Bone marrow (tissue), 2 donors: ENCODE measurements at places on chromosomes 2 and 18.

DNA sequence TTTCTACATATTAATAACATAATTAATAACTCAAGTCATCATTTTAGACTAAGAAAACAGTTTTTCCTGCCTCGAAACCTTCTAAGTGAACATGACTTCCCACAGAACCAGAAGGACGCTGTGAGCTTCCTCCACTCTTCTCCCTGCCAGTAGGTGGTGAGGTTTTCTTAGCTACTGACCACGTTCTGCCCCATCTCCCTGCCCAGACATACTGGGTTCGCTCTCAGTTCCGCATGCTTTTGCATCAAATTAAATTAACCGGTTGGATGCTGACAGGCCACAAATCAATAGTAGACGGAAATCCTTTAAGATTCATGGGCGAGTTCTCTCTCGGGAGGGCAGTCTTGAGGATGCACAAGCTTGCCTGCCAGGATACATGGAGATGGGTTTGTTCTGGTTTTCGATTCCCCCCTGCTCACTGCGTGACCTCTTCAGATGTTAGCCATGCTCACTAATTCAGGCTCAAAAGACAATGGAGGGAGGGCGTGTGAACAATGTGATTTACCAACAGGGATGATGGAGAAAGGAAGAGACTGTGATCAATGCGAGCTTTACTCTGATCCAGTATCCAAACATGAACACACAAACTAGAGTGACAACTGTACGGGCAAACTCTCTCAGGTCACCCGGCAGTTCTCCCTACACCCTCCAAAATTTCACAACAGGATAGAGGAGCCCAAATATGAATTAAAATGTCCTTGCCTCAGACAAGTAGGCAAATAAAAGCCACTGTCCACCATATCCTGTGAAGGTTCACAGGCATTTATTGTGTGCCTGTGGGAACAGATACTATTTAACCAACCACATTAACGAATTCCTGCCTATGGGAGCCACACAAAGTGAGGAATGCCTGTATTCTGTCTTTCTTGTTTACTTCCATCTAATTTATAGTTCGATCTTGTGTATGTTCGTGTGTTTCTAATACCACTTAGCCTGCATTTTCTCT, 375.7 kb downstream of the EIPR1 start:
- no peak for DNase-seq

- DNase-seq: no peak
These were observed 22.6 kb downstream of the ZNF236 start for GRCh38 chr18:76844742-76845477.

DNA sequence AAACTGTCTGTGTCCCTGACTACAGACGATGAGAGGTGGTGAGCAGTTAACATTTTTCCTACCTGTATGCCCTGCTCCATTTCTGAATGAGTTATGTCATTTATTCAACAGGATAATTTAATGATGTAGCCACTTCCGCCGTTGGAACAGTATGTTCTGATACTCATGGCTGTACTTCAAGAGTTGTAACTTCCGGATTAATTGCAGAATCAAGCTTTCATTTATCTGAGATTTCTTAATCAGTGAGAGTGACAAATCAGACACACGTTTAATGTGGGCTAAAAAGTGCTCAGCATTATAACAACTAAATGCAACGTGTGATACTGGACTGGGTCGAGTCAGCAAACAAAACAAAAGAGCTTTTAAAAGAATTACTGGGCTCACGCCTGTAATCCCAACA, 107.7 kb downstream of the KCTD1 start:
- DNase-seq: no peak

DNA sequence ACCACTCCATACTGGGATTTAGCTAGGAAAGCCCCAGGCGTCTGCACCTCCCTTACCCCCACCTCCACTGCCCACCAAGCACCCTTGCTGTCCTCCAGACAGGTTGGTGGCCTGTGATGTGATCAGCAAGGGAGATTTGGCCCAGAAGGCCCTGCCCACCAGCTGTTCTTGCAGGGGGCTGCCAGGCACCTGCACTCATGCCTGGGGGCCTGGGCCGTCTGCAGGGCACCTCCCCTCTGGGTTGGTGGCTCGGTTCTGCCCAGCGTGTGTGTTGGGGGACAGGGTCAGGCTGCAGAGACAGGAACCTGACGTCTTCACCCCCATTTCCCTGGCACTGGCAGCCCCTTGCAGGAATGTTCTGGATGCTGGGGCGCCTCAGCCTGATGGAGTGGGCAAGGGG, 5.8 kb downstream of the DNMT3A start:
- no peak for DNase-seq

GRCh38 chr2:203715744-203716143, 9.3 kb downstream of the CD28 start:
- no peak for DNase-seq

DNA sequence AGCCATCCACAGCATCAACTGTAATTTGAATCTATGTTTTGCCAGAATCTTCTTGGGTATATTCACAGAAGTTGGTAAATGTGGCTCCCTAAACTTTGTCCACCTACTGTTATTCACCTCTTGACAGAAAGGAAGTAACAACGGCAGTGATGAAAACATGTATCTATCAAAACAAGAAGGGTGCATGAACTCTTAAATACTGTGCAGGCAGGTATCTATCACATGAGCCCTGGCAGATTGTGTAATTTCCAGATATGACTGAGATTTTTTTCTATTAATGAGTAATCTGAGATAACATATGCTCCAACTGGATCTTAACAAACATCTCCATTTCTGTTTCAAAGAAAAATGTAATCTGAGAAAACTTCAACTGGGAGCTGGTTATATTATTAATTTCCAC, 36.6 kb downstream of the SFT2D3 start:
- DNase-seq: no peak

DNA sequence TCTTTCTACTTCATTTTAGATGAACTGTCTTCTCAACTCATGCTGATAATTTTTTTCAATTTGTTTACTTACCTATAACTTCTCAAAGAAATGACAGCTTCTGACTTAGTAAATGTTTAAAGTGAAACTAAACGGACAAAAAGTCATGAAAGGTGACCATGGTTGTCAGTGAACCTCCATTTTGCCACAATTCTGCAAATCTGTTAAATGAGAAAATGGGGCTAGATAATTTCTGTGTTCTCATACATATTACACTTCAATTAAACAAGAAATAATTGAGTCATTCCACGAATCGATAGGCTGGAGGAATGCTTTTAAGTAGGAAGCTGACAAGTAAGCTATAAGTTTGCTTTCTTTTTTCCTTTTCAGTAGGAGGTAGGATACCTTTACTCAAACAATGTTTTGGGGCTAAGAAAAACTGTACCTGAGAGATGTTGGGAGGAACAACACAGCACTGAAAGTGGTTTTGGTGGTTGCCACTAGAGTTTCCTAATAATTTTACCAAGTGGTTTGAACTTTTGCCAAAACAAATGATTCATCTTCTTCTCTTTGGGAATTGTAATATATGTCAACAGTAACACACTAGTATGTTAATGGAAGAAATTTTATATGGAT, 17.1 kb downstream of the DYNAP start:
- DNase-seq: no peak

GRCh38 chr2:25305775-25306174, 36.0 kb downstream of the DNMT3A start:
- no peak for DNase-seq

GRCh38 chr18:32968248-32968647, 195.4 kb upstream of the KLHL14 start:
- no peak for DNase-seq

- no peak for DNase-seq
These were observed 161.7 kb downstream of the RND3 start for GRCh38 chr2:150325656-150326314.

- no peak for DNase-seq
These were observed 181.5 kb downstream of the EN1 start for GRCh38 chr2:118665784-118666529.

- no peak for DNase-seq
These were observed 84.4 kb downstream of the EIPR1 start for GRCh38 chr2:3293221-3293620.

- no peak for DNase-seq
These were observed 161.0 kb downstream of the TRIB2 start for GRCh38 chr2:12877761-12878160.

DNA sequence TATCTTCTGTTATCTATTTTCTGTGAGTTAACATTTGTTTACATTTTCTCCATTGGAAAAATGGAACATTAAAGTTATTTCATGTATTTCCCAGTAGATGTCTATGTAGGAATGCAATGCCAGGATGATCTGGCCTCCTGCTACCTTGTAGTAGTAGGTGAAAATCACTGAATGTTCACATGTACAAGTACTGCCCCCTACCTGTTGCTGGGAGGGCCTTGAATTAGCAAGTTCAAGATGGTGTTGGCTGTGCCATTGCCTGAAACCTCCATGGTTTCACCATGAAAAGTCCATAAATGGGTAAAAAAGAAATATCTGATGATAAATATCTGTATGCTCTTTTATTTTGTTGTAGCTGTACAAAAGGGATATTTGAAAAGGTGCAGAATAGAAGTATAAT, 30.7 kb downstream of the XRCC5 start:
- DNase-seq: no peak

- no peak for DNase-seq
These were observed 784.9 kb downstream of the EPHA4 start for GRCh38 chr2:220787251-220787650.

DNA sequence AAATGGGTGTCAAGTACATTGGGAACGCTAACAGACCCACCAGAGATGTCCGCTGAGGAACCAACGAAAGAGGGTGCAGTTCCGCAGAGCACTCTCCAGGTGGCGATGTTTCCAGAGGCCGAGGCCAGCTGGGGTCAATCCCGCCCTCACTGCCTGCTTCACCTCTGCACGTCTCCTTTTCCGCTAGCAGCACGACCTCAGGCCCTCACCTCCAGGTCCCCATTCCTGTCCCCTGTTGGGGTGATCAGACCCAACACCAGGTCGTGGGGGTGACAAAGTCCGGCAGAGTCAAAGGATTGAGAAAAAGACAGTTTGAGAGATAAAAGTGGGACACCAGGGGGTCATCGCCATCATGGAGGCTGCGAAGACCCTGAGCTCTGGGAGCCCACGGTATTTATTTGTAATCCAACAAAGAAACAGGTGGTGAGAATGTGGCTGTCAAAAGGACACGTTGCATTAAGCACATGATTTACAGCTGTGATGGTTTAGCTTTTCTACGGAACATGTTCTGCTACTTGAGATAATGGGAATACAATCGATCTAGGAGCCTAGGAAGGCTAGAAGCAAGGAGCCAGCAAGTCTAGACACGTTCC, 27.3 kb downstream of the ZAP70 start:
- DNase-seq: no peak

- no peak for DNase-seq
These were observed 211.2 kb upstream of the MYT1L start for GRCh38 chr2:2542316-2542715.

GRCh38 chr18:68215931-68216330, 499.0 kb downstream of the TMX3 start:
- DNase-seq: no peak

GRCh38 chr18:63373161-63373560, 6.2 kb upstream of the KDSR start:
- no peak for DNase-seq

DNA sequence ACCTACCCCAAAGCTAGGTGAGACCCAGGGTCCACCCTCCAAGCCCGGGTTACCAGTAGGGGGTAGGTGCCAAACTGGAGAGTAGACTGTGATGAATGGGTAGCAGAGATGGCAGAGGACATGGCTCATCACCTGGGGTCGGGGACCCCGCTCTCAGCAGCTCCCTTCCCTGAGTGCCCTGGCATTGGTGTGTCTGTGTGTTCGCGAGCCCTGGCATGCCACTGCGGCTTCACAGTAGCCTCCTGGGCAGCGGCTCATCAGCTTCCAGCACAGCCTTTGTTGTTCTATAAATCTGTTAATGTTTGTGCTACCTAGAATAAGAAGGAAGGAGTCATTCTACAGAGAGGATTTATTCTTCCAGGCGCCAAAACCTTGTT, 62.6 kb upstream of the ALPP start:
- no peak for DNase-seq

DNA sequence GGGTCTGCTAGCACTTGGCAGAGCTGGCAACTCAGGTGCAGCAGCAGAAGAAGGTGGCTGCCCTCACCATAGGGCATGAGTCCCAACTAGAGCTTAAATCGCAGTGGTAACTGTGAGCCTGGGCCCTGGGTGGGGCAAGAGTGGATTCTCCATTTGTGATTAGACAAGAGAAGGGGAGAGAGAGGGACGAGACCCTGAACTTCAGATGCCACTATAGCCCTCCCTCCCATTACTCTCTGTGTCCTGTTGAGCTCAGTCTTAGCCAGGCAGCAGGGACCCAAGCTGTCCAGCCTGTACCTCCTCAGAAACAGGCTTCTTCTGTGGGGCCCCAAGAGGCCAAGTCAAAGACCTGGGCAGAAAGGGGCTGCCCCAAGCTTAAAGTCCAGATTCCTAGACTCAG, 69.7 kb upstream of the B3GNT7 start:
- DNase-seq: no peak

- DNase-seq: no peak
These were observed 7.2 kb upstream of the PUM2 start for GRCh38 chr2:20357638-20358389.

GRCh38 chr2:101533561-101534148, 58.7 kb upstream of the RFX8 start:
- no peak for DNase-seq

- no peak for DNase-seq
These were observed 132.4 kb downstream of the LYPD6B start for GRCh38 chr2:149170911-149171310.

- DNase-seq: no peak
These were observed 181.6 kb downstream of the MYCN start for GRCh38 chr2:16121986-16122390.

- DNase-seq: no peak
These were observed 654.7 kb upstream of the FANCL start for GRCh38 chr2:58895857-58896256.

DNA sequence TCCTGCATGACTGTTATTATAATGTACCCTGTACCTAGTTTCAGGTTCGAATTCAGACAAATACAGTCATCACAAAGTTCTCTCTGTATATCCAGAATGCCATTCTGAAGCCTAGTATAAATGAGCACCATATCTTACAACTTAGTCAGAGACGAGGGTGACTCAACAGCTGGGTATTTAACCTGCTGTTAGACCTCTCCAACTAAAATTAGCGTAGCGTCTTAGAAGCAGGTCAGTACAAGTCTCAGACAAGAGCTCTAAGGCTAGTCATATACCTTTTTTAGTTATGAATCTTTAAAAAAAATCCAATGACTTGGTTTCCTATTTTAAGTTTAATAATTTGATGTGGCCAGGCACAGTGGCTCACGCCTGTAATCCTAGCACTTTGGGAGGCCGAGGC, 74.1 kb downstream of the CABYR start:
- DNase-seq: no peak

DNA sequence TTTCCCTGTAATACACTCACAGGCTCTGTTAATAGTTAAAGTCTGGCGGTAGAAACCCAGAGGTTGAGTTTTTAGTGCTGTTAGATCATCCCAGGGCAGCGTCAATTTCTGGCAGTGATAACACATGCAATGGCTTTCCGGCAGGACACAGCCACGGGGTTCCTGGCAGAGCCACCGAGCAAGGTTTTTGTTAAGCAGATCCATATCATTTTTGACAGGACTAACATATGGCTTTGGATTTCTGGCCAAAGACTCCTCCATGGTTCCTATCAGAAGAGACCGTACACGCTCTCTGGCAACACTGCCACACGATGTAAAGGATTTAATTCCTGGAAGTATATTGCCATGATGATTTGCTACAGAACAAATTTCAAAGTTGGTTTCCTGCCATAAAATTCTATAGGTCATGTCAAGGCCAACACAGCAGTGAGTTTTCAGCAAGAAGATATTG, 854.3 kb downstream of the LRRTM4 start:
- DNase-seq: no peak

GRCh38 chr2:96788442-96789244, 27.4 kb upstream of the CNNM3 start:
- DNase-seq: no peak
